A549 (cell line): ENCODE measurements at places on chromosomes 5 and 9.

- no peak for DNase-seq
Measured at GRCh38 chr5:64637144-64637543, 53.2 kb upstream of the SHISAL2B start.

DNA sequence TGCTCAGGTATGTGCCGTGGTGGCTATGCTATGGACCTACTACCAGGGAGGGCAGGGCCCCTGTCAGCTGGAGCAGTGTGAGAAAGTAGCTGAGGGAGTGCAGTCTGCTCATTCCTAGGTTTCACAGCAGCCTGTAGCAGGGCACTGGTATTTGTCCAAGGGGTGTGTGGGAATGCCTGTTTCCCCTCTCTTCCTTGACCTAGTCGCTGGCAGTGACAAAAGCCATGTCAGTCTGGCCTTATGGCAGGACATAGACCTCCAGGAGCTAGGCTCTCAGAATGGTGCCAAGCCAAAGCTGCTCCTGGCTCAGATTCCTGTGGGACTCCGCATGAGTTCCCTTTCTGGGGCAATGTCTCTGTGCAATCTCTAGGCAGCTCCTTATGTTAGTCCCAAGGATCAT lies 253.9 kb upstream of the TYRP1 start:
- DNase-seq, result no peak

- no peak for DNase-seq
Measured at GRCh38 chr5:157606046-157606445, 30.5 kb upstream of the ADAM19 start.

- peak; percentile 3 for DNase-seq
Measured at GRCh38 chr5:33180900-33181299, 259.9 kb upstream of the TARS1 start.

DNA sequence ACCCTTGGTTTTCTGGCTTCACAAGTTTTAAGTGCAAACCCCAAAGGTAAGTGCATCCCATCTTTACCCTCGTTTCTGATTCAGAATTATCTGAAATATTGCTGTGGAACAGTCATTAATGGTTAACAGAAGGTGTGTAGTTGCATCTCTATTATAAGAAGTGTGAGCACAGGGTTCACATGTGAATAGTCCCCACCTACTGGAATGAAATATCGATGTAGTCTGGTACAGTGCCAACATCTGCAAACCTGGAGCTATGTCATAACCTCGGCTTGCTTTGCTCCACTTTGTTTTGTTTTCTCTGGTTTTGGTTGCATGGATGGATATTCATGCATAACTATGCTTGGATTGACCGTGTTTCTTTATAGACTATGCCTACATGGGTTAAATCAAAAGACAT lies 12.6 kb downstream of the HTR4 start:
- DNase-seq, result no peak

GRCh38 chr5:139976703-139977102 lies 66.4 kb downstream of the NRG2 start:
- DNase-seq, result no peak

DNA sequence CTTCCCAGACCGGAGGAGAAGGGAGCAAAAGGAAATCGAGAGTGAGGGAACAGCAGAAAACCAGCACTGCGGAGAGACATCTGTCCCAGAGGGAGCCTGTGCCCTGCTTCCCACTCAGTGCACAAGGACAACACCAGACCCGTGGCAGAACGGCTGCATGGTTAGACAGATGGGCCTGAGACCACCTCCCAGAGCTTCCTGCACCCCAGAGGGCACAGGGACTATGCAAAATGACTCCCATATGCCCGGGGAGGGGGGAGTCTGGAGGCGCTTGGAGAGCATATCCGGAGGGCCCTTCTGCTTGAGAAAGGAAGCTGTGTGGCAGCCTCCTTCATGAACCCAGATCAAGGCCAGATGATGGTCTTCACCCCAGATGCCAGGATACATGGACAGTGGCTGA lies 26.6 kb downstream of the TLX3 start:
- DNase-seq, result no peak

DNA sequence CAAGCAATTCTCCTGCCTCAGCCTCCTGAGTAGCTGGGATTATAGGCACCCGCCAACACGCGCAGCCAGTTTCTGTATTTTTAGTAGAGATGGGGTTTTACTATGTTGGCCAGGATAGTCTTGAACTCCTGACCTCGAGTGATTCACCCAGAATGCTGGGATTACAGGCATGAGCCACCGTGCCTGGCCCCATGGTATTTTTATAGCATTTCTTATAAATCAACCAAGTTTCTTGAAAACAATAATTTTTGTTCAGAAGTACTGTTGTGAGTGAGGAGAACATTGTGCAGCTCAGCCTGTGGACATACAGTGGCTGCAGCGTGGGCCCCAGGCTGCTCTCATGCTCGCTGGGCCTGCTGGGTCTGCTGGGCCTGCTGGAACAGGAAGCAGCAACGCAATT lies 45.3 kb downstream of the MAP1B start:
- no peak for DNase-seq
